Thyroid gland (tissue), 4 donors: ENCODE measurements at places on chromosomes 3 and 15. TPM values are rescaled to one million over a fixed set of nuclear protein-coding genes. Genes with fewer than 3 reads are reported as not detected.

COL6A6 gene
- total RNA-seq = 0.24 TPM

GRCh38 chr15:81909011-81909358 is 136.8 kb downstream of the MEX3B start:
- H3K27me3 ChIP-seq = no peaks in the 10 kb centered on the region
- H3K4me3 ChIP-seq = no peak overlapping the region
- no peaks in the 10 kb centered on the region for H3K4me1 ChIP-seq
- DNase-seq = no peak
- H3K27ac ChIP-seq = no peak overlapping the region

- no peak overlapping the region for H3K4me3 ChIP-seq
- DNase-seq = no peak
- no peaks in the 10 kb centered on the region for H3K4me1 ChIP-seq
- H3K27ac ChIP-seq = no peak overlapping the region
- no peaks in the 10 kb centered on the region for H3K27me3 ChIP-seq
Measured at GRCh38 chr3:143016321-143016972, 15.1 kb downstream of the U2SURP start.

- no peaks in the 10 kb centered on the region for H3K27me3 ChIP-seq
- DNase-seq = no peak
- peaks cover 14% of the 10 kb centered on the region for H3K4me1 ChIP-seq
- H3K36me3 ChIP-seq = no peaks in the 10 kb centered on the region
- H3K27ac ChIP-seq = no peak overlapping the region
Measured at GRCh38 chr15:68369931-68370767, 61.8 kb downstream of the ITGA11 start.

GRCh38 chr15:53473886-53474285 is 285.6 kb downstream of the WDR72 start:
- DNase-seq = no peak
- no peaks in the 10 kb centered on the region for H3K27me3 ChIP-seq
- no peaks in the 10 kb centered on the region for H3K4me1 ChIP-seq
- H3K27ac ChIP-seq = no peak overlapping the region
- H3K36me3 ChIP-seq = no peaks in the 10 kb centered on the region

- no peak overlapping the region for H3K4me3 ChIP-seq
- H3K27ac ChIP-seq = no peak overlapping the region
- H3K27me3 ChIP-seq = no peaks in the 10 kb centered on the region
Measured at GRCh38 chr3:71688121-71688520, 37.1 kb downstream of the EIF4E3 start.

DNA sequence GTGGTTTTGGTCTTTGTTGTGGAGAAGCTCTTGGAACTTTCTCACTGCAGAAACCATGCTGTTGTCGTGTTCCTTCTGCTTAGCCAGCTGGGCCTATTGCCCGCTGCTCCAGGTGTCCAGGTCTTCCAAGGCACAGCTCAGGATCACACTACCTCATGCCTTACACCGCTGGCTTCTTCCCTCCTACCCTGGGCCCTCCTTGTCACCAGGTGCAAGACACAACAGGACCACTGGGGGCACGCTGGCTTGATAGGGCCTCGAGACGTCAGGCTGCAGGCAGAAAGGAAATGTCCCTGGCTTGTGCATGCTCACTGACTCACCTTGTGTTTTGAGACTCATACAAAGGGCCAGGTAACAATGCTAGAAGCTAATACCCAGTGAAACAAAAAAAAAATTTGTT is 32.3 kb downstream of the PAQR9 start:
- H3K27ac ChIP-seq = no peak overlapping the region
- no peak overlapping the region for H3K4me3 ChIP-seq
- H3K4me1 ChIP-seq = no peaks in the 10 kb centered on the region
- DNase-seq = no peak
- H3K27me3 ChIP-seq = no peaks in the 10 kb centered on the region
